ENCODE measurements at places on chromosomes 5 and 9.
A peak's percentile ranks its signal among the peaks of the same experiment; 100 is the strongest.

- no peak for DNase-seq
Observed at GRCh38 chr9:112447283-112447761, 39.3 kb upstream of the KIAA1958 start.

GRCh38 chr9:35000535-35001284, 11.2 kb downstream of the DNAJB5 start:
- DNase-seq = no peak

GRCh38 chr9:18472841-18473251, 1.1 kb upstream of the ADAMTSL1 start:
- no peak for DNase-seq

- DNase-seq = no peak
Observed at GRCh38 chr9:110590816-110591215, 11.3 kb upstream of the SVEP1 start.

- DNase-seq = no peak
Observed at GRCh38 chr9:109171926-109172325, 4.9 kb upstream of the FRRS1L start.

DNA sequence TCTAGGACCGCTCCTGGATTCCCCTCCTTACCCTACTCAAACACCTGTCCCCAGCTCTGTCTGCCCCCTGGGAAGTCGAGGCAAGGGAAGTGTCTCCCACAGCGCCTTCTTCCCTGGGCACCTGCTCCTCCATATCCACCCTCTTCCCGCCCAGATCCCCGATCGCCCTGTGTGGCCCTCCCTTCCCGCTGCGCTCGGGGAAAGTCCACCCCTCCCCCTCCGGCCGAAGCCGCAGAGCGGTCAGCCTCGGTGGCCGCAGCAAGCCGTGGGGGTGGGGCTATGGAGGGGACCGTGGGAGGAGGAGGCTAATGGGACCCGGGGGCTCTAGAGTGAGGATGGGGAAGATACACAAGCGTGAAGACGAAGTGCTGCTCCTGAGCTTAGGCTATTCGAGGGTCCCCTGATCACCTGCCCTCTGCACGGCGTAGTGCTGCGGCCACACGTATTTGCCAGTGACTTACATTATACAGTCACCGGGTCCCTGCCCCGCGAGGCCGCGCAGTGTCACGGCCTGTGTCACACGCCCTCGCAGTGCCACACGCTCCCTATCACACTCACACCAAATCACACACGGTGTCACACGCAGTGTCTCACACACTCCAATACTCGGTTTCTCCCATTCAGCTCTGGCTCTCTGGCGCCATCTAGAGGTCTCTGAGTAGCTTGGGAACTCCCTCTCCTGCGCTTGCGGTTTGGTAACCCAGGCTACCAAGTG, 658 bp upstream of the PCDH1 start:
- peak; percentile 71 for DNase-seq

GRCh38 chr5:54307583-54307982, 2.8 kb downstream of the ARL15 start:
- DNase-seq = no peak

DNA sequence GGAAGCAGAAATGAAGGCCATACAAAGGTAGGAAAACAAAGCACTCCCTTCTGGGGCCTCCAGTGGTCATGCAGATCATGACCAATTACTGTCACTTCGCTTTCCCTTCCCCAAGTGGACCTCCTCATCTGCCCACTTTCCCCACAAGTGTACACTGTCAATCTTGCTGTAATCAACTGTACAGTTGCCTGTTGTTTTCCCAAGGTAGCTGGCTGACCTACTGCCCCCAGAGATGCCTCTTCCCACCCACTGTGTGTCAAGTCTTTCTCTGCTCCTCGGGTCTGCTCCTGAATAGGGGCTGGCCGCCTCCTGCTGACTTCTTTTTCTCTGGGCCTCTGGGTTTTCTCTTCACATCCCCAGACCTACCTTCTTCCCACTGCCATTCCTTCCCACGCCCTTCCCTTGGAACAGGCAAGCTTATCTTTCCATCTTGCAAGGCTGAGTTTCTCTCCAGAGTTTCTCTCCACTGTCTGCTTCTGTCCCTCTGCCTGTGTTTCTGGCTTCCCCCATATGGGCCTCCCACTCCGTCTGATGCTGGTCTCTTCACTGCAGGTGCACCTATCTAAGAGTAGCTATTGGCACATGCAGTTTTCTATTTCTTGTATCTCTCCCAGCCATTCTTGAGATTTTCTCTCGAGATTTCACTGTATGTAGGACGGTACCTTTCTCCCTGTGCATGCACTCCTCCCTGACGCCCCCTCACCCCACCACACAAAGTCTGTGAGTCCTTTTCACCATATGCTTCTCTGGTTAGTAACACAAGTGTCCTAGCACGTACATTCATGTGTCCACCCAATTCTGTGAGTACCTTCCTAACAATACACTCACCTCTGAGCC, 2.4 kb downstream of the ELL2 start:
- DNase-seq = no peak

DNA sequence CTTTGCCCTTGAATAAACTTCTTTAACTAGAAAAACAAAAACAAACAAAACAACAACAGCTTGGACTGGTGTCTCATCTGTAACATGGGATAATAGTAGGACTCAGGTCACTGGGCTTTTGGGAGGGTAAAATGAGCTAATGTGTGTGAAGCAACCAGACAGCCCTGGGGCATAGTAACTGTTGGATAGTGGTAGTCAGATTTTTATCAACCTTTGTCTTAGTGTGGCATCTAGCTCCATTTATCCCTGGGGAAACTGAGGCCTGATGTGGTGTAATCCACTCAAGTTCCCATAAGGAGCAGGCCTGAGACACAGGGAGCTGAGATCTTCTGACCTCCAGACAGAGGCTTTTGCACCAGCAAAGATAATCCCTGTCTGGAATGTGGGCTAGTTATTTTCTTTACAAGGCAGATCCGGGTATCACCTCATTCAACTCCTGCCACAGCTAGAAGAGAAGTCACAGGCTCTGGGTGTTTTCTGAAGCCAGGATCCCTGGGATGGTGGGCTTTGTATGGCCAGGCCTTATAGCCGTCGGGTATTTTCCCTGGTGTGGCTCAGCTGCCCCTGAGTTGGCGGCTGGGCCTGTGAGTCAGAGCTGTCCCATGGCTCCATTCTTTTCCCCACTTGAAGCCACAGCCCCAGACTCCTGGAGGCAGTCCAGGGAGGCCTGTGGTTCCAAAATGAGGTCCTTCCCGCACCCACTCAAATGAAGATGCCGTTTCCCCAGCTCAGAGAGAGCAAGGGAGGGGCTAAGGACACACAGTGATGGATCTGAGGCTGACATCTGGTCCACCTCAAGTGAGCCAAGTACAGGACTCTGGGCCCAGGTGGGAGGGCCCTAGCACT, 26.1 kb upstream of the CSF1R start:
- DNase-seq = no peak

DNA sequence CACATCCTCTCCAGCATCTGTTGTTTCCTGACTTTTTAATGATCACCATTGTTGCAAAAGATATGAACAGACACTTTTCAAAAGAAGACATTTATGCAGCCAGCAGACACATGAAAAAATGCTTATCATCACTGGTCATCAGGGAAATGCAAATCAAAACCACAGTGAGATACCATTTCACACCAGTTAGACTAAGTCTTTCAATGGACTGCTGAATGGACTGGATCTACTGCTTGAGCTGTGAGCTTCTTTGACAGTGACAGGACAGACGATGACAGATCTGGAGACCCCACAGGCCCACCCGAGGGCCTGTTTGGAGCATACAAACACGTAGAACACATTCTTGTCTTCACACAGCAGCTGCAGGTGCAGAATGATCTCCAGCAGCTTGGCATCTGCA, 266.1 kb upstream of the RIOK2 start:
- no peak for DNase-seq

- no peak for DNase-seq
Observed at GRCh38 chr5:132098621-132099020, 25.0 kb downstream of the CSF2 start.

GRCh38 chr5:87121304-87122150, 146.2 kb upstream of the RASA1 start:
- DNase-seq = peak; percentile 6

GRCh38 chr9:136359774-136360718, 3.5 kb downstream of the DNLZ start:
- no peak for DNase-seq

DNA sequence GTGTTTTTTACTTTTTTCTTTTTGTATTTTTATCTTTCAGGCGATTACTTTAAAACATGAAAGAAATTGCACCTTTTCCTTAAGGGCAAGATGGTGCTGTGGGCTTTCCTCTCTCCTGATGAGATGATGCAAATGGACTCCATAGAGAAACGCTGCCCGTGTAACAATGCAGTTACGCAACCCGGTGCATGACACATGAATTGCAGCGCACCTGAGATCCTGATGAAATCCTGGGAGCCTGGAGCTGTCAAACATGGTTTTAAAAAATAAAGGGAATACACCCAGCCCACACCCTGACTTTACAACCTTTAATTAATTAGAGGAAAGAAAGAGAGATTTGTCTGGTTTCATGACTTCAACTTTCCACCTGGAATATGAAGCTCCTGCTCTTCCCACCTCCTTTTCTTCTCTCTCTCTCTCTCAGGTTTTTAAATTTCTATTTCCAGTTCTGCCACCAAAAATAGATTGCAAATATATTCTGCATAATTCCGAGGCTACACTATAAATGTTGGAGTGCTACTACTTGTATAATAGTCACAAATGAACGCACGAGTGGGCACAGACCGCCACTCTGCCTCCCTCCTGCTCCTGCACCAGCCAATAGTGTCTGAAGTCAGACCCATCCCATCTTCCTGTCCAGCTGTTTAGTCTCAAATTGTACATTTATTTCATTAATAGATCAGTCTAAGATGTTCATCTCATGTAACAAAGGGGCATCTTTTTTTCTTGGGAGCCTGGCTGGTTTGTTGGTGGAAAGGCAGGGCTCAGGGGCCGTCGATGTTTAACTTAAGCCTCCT, 179.1 kb downstream of the AUH start:
- DNase-seq = no peak

DNA sequence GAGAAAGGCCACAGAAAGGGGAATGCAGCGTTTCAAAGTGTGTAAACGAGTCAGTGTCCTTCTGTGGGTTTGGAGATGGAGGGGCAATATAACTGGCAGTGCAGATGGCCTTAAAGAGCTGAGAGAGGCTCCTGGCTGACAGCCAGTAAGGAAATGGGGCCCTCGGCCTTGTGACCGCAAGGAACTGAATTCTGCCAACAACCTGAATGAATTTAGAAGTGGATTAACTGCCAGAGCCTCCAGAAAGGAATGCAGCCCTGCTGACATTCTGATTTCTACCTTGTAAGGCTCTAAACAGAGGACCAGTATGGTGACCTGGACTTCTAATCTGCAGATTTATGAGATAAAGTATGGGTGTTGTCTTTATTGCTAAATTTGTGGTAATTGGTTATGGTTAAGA, 17.5 kb upstream of the NREP start:
- no peak for DNase-seq

- DNase-seq = no peak
Observed at GRCh38 chr5:124154714-124155113, 591.7 kb downstream of the ZNF608 start.
